ENCODE measurements at places on chromosomes 12 and 14. TPM values are rescaled to one million over a fixed set of nuclear protein-coding genes. Genes with fewer than 3 reads are reported as not detected.

DNA sequence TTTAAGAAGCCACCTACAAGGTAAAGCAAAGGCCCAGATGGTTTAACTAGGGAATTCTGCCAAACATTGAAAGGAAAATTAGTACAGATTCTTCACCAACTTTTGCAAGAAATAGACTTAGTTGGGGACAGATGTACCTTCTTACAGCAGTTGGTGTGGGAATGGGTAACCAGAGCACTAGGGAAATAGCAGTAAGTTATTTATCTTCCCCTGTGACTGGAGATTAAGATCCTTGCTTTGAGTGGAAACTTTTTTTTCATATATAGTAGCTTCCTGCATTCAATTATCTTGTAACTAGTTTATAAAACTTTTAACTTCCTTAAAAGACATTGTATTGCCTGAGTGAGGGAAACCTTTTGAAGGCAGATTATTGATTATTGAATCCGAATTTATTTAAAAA lies 44.2 kb downstream of the ARID2 start:
- DNase-seq: no peak

TBX3 gene
- 4.8 TPM for total RNA-seq

- DNase-seq: no peak
These were observed 11.5 kb downstream of the FLVCR2 start for GRCh38 chr14:75589931-75590330.

EPYC gene
- total RNA-seq: not detected

GRCh38 chr12:131944601-131945251 lies 5.0 kb upstream of the EP400 start:
- DNase-seq: no peak

DNA sequence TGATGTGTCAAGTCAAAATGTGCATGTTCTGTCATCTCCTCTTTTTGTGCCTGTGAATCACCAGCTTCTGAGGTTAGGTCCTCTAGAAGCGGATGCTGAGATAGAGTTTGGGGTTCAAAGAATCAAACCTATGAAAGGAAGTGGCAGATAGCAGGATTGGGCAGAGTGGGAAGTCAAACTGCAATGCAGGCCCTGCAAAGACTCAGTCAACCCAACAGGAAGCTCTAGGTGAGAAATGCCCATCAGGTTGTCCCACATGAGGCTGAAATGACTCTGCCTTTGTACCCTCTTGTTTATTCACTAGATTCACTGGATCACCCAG lies 4.5 kb upstream of the MIA2 start:
- no peak for DNase-seq

- DNase-seq: no peak
These were observed 10.2 kb downstream of the PZP start for GRCh38 chr12:9198012-9198411.

DNA sequence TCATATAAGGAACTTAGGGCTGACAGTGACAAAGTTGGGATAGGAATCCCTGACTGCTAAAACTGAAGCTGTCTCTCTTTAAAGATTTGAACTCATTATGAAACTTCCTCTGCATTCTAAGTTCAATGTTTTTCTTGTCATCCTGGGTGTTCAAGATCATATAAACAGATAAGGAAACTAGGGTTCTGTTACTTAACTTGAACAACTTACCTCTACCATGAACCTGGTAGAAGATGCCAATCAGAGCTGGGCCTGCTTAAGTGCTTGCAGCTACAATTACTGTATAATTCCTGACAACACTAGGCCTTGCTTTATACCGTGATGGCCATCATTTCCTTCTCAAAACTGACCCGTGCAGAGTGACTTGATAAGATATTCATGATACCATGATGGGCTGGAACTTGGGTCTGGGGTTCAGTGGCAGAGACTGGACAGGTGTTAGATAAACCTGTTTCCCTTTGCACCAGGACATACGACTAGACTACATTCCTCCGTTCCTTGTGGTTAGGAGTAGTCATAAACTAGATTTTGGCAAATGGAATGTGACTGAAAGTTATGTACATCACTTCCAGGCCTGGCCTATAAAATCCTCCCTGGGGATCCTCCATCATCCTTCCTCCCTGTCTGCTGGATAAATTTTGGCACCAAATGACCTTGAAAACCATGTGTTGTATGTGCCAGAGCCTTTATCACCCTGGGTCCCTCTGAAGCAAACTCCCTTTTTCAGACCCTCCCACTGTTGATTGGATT lies 172.2 kb upstream of the PRICKLE1 start:
- DNase-seq: no peak

GRCh38 chr12:51198568-51199365 lies 19.1 kb downstream of the POU6F1 start:
- no peak for DNase-seq

GRCh38 chr14:99809859-99810558 lies 16.8 kb downstream of the EML1 start:
- DNase-seq: no peak
